ENCODE measurements at places on chromosomes 6 and 20. TPM values are rescaled to one million over a fixed set of nuclear protein-coding genes. Genes with fewer than 3 reads are reported as not detected.

DNA sequence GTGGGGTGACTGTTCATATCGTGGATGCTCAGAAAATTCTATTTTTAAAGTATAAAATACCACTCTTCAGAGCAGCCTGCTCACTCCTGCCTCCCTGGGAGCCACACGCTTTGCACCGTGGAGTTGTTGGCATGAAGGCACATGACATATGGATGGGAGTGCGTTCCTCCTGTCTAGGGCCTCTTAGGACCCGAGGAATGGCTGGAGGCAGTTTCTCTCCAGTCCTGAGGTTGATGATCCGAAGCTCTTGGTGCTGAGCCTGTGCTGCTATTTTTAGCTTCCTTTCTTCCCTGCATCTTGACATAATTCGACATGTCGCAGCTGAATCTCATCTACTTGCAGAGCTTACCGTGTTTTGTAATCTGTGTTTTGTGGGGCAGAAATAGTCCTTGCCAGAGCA is 73.9 kb downstream of the PHACTR3 start:
- DNase-seq: peak; percentile 19

The PTGIS gene
- 34.6 TPM for polyA plus RNA-seq

GRCh38 chr6:85121158-85121557 is 328.7 kb upstream of the NT5E start:
- no peak for DNase-seq

- no peak for DNase-seq
Measured at GRCh38 chr6:168648240-168649125, 207.5 kb downstream of the SMOC2 start.

DNA sequence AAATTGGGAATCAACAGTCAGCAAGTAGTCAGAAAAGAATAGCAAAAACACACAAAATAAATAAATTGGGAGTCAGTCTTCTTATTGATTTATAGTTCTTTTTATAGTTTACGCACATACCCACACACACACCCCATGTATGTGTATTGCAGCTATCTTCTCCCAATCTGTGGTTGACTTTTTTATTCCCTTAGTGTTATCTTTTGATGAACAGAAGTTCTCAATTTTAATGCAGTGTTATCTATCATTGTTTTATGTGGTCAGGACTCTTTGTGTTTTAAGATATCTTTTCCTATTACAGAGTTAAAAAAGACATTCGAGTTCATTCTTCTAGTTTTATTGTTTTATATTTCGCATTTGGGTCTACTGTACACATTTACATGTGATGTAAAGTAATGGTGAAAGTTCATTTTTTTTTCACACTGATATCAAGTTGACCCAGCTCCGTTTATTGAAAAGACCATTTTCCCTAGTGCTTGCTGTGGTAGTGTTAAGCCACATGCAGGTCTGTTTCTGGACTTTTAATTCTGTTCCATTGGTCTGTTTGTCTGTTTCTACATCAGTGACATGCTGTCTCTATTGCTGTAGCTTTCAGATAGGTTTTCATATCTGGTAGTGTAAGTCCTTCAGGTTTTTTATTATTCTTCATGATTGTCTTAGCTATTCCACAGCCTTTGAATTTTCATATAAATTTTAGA is 78.4 kb downstream of the ZFAND3 start:
- DNase-seq: no peak

DNA sequence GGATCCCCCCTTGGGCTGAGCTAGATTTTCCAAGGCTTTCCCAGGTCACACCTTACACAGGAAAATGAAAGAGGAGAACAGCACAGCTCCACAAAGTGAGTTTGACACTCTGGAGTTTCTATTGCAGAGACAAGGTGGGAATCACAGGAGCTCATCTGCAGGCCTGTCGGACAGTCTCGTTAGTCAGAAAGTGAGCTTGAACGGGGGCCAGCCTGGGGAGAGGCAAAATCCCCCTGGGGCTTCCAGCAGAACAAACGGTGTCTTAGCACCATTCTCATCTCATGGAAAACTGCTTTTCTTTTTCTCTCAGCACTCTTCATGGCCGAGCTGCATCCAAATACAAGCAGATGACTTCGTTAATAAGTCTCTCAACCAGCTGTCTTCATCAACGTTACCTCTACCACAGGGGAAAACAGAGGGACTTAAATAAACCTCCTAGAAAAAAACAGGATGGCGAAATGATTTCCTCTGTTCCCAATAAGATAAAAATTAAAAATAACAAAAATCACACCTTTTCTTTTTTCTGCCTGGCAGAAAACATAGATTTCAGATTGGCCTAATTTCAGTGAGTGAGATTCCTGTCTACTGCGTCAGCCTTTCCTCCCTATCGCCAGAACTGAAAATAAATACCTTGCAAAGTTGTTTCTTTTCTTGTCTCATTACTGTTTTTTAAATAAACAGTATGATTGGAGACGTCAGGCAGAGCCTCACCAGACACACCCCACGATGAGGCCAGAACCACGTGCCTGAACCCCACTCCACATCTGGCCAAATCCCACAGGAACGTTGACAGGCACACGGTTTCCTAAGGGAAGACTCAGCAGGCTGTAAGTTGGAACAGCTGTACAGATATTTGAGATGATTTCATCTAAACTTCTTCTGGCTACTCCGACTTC is 219.0 kb downstream of the TTLL2 start:
- no peak for DNase-seq

The RNF182 gene
- polyA plus RNA-seq: 2.9 TPM

GRCh38 chr20:36745234-36745926 is 510 bp downstream of the NDRG3 start:
- DNase-seq: no peak

GRCh38 chr20:22791396-22791795 is 207.0 kb upstream of the FOXA2 start:
- no peak for DNase-seq

- DNase-seq: no peak
Measured at GRCh38 chr6:43081043-43081442, 4.9 kb downstream of the PTK7 start.

GRCh38 chr6:82891076-82891475 is 174.6 kb downstream of the UBE3D start:
- DNase-seq: no peak

DNA sequence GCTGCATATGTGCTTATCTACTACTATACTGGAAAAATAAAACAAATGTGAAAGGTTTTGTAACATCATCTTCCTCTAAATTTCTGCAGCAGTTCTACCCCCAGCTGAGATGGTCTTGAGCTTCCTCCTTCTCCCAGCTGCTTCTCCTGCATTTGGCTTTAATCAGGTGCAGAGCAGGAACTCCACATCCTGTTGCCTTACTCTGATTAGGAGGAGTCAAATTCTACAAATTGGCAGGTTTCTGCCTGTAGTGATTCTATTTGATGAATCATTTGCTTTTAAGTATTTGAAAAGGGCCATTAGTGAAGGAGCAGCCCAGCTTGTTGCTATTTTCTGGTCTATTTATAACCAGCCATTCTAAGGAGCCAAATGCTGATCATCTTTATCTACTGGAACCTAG is 224.5 kb downstream of the GMDS start:
- DNase-seq: no peak

The CST4 gene
- not detected for polyA plus RNA-seq

- no peak for DNase-seq
Measured at GRCh38 chr6:5472571-5472970, 211.3 kb downstream of the FARS2 start.

The FAM120B gene
- 39.3 TPM for polyA plus RNA-seq

GRCh38 chr6:45187836-45188235 is 140.3 kb upstream of the RUNX2 start:
- DNase-seq: no peak

DNA sequence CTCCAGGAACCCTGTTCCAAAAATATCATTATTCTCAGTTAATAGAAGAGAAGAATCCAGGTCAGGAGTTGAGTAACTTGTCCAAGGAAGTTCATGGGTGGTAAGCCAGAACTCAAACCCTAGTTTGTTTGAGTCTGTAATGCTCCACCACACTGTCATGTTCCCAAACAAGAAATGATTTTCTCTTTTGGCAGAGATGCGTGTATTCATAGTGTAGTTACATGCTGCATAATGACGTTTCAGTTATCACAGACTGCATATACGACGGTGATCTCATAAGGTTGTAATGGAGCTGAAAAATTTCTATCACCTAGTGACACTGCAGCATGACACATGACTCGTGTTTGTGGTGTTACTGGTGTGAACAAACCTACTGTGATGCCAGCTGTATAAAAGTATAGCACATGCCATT is 102.6 kb downstream of the TULP4 start:
- no peak for DNase-seq

The PDYN gene
- 0.43 TPM for polyA plus RNA-seq

GRCh38 chr6:161010418-161010817 is 18.8 kb downstream of the MAP3K4 start:
- DNase-seq: no peak

All from left renal cortex interstitium (tissue), 4 donors.